ENCODE measurements at places on chromosomes 16 and 17.

DNA sequence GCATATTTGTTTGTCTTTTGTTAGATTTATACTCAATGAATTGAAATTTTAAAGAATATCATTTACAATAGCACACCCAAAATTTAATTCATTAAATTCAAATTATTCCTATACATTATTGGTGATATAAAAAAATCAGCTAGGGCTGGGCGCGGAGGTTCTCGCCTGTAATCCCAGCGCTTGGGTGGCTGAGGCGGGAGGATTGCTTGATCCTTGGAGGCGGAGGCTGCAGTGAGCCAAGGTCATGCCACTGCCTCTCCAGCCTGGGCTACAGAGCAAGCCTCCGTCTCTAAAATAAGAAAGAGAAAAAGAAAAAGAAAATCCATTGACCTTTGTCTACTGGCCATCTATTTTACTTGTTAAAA is 4.5 kb upstream of the PRDM7 start:
- no peak for DNase-seq

DNA sequence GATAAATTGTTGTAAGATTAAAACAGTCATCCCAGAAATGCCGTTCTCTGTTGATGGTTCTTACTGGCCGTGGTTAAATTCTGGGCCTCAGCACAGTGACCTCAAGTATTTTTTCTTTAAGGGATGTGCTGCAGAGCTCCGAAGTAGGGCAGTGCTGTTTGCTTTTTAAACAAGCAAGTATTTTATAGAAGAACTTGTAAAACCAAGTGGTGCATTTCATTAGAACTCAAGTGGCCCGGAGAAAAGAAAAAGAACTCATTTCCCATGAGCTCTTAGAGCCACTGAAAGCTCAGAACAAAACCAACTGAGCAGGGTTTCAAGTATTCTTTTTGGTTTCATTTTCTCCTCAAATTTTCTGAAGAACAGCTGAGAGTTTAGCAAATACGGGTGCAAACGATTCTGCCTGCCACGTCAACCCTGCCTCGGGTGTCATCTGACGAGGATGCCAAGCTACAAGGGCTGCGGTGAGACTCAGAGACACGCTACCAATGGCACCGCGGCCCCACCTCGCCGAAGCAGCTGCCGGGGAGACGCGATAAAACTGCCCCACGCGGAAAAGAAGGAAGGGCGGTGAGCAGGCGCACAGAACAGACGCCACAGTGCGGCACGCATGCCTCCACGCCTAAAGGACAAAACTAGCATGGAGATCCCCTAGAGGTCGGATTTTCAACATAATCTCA is 6.3 kb downstream of the LMF1 start:
- DNase-seq = no peak

DNA sequence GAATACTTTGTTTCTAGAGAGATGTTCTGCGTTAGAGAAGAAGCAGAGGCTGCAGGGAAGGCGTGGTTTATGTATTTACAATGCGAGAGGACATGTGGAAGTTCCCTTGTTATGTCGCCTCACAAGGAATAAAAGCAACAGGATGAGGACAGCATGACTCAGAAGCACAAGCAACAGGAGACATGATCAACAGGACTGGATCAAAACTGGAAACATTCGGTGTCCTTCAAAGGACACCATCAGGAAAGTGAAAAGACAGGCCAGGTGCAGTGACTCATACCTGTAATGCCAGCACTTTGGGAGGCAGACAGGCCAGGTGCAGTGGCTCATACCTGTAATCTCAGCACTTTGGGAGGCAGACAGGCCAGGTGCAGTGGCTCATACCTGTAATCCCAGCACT is 52.6 kb downstream of the CCDC57 start:
- DNase-seq = no peak

GRCh38 chr16:70156207-70156978 is 17.2 kb upstream of the CLEC18C start:
- DNase-seq = no peak

DNA sequence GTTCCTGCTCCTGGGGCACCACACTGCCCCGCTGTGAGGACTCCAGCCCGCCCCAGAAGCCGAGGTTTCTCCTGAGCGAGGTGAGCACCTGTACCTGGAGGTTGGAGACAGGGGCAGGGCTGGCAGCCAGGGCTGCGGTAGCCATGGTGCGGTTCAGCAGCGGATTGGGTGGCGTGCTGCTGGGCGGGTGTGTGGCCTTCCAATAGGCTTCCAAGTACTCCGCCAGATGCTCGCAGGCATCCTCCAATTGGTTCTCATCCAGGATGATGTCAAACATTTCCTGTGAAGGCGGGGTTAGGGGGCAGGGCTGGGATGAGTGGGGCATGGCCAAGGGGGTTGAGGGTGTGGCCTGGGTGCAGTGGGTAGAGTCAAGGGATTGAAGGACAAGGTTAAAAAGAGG is 11.3 kb upstream of the ARL5C start:
- DNase-seq = no peak

- no peak for DNase-seq
Measured at GRCh38 chr16:9155871-9156270, 64.4 kb downstream of the HAPSTR1 start.

Data from right renal pelvis (tissue), 4 donors.